Left renal pelvis (tissue), 4 donors: ENCODE measurements at places on chromosomes 2 and 18.
A peak's percentile ranks its signal among the peaks of the same experiment; 100 is the strongest.

GRCh38 chr2:52000151-52000855, 968.4 kb upstream of the NRXN1 start:
- DNase-seq = no peak

DNA sequence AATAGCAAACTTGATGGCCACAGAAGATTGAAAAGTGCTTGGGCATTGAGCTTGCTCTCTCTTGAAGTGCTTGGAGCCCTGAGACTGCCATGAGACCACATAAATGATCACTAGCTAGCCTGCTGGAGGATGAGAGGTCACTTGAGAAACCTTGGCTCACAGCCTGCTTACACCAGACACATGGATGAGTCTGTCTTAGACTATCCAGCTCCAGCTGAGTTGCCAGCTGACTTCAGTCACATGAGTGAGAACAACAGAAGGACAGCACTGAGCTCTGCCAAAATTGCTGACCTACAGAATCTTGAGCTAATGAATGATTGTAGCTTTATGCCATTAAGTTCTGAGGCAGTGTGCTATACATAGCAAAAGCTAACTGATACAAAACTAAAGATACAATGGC, 18.1 kb downstream of the NABP1 start:
- DNase-seq = no peak

DNA sequence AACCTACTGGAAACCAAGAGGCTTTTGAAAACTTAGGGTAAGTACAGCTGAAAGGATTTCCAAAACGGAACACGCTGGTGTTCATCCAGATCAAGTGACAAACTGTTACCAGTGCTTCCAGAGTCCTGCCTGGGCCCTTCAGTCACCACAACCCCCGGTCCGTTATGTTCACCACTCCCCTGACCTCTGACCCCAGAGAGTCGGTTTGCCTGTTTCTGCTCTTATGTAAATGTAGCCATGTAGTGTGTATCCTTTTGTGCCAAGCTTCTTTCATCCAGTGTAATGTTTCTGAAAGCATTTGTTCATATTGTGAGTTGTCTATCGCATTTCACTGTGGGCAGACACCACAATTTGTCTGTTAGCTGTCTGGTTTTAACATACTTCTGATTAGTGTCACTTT, 217.5 kb downstream of the NCK2 start:
- no peak for DNase-seq

DNA sequence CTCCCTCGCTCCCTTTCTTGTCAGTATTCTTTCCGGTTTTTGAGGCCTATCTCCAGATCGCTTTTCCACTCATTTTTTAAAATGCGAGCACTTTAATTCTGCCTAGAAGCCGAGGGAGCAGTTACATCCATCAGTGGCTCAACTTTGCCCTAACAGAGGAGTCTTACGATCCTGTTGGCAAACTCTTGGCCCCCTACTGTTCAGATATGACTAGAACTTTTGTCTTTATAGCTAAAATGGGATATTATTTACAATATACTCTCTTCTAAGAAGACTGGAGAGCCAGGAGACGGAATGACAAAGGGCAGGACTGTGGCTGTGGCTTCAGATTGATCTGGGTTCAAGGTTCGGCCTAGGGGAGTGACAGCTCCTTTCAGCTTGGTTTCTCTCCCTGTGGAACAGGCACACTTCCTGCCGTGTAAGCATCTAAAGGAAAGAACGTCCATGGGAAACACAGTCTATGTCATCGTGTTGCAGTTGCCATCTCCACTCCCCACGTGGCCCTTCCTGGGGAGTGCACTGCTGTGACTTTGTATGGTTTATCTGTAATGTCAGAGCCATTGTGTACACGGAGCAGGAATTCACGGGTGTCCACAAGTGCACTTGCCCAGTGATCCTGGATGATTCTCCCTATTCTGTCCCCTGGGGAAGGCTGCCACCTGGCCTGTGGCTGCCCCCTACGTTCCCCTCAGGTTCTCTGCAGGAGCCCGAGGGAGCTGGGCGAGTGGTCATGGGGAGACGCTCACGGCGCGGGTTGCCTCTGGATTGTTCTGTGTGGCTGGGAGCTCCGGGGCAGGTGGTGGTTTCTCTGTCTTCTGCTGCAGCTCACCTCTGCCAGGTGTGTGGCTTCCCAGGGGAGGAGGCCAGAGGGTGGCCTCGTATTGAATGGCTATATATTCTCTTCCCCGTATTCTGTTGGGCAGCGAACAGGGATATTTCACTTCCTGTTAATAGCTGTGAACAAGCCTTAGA, 222.0 kb downstream of the LDLRAD4 start:
- DNase-seq = no peak

GRCh38 chr2:85963068-85963467, 74.3 kb upstream of the ST3GAL5 start:
- DNase-seq = no peak

- DNase-seq = no peak
These were observed 735 bp downstream of the NRP2 start for GRCh38 chr2:205682971-205683501.

DNA sequence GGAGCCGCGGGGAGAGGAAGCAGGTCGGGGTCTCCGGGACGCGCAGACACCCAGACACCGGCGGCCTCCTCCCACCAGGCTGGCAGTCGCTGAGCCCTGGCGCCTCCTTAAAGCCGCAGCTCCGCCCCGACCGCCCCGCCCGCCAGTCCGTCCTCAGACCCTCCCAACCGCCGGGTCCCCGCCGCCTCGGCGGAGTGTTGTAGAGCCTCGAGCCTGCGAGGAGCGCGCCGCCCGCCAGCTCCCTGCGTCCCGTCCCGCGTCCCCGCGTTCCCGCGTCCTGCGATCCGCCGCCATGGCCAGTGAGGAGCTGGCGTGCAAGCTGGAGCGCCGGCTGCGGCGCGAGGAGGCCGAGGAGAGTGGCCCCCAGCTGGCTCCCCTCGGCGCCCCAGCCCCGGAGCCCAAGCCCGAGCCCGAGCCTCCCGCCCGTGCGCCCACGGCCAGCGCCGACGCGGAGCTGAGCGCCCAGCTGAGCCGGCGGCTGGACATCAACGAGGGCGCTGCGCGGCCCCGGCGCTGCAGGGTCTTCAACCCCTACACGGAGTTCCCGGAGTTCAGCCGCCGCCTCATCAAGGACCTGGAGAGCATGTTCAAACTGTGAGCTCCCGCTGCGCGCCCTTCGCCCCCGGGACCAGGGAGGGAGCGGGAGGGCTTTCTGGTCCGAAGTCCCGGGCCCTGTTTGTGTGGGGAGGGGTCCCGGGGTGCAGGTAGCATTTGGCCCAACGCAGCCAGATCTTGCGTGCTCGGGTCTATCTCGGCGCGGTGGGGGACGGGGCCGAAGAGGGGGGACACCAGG, at the start of gene EFHD1:
Gene EFHD1 (plus strand): TSS at position 192 of the 793 bp plus-strand sequence. CDS start 101 bp downstream, at position 293.
- DNase-seq = peak; percentile 59

GRCh38 chr2:173107629-173108022, 32.0 kb downstream of the MAP3K20 start:
- no peak for DNase-seq

GRCh38 chr2:123163398-123163797, 861.7 kb upstream of the CNTNAP5 start:
- no peak for DNase-seq

GRCh38 chr18:48475635-48476549, 62.9 kb upstream of the CTIF start:
- DNase-seq = peak; percentile 35

GRCh38 chr2:48144777-48145176, 238.5 kb upstream of the FBXO11 start:
- DNase-seq = no peak

- no peak for DNase-seq
These were observed 25.9 kb downstream of the GKN2 start for GRCh38 chr2:68926796-68927195.

DNA sequence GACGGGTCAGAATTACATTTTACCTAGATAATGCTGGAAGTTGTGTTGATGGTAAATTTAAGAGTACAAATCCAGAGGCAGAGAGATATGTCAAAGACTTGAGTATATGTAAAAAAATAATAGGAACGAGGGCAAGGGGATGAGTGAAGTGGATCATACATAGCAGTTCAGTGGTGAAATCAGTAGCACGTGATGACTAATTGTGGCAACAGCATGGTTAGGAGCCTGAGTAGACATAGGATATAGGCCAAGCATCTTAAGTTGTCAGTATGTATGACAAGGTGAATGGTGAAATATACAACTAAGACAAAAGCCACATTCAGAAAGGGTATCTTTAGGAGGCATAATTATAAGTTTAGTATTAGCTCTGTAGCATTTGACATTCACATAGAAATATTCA, 826.5 kb upstream of the PIK3C3 start:
- DNase-seq = no peak

- no peak for DNase-seq
These were observed 398.5 kb downstream of the CDH2 start for GRCh38 chr18:27778441-27778840.

GRCh38 chr2:27191070-27191829, 20.6 kb upstream of the ATRAID start:
- no peak for DNase-seq

DNA sequence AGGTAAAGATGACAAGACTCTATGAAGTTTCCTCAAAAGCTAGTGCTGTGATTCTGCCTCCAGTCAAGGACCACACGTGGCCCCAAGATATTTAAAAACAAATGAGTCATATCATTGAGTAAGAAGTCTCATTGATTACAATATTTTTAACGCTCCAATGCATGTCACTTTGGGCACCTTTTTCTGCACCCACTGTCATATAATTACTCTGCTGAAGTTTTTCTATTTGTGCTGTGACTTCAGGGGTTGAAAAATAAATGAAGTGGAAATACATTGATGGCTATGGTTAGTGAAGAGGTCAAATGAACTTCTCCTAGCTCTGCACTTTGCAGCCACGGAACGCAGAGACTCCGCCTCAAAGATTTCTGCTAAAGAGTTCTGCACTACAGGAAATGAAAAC, 344.3 kb upstream of the KYNU start:
- DNase-seq = no peak

DNA sequence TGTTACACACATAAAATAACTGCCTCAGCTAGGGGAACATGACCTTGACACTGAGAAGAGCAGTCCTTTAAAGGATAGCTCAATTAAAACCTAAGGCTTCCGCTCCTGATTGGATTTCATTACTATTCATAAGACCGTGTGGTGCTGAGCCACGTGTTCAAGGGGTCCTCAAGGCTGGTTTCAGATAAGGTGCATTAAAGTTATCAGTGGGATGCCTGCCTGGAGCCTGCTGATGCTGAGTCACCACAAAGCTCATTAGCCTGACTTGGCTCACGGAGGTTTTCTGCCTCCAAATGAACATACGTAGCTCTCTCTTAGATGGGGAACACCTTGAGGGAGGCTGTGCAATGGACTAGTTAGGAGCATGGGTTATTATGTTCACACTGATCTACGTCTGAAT, 518.9 kb downstream of the TDRD15 start:
- no peak for DNase-seq

DNA sequence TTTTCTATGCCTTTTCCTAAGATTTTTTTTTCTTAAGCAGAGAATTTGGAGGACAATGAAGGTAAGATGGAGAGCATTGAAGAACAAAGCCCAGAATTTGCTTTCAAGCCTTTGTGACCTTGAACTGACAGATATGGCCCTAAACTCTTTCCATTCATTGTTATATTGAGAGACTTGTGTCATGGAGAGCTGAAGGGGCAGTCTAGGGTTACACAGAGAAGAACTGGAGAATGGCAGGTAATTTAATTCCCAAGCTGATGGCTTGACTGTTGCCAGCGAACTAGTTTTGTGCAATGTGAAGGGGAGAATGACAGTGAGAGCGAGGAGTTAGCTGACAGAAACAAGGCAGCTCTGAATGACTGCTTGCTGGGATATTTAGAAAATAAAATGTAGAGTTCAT, 1344.2 kb downstream of the LRP1B start:
- DNase-seq = no peak

DNA sequence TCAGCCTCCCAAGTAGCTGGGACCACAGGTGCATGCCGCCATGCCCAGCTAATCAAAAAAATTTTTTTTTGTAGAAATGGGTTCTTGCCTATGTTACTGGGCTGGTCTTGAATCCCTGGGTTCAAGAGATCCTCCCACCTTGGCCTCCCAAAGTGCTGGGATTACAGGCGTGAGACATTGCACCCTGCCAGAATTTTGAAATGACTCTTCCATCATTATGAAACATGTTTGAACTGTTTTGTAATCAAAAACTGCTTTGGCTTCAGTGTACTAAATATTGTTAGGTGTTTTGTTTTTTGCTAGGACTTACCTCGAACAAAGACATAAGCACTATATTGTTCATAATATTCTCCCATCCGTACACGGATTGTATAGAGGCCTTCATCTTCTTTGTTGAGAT, 55.8 kb downstream of the MYOM1 start:
- no peak for DNase-seq

GRCh38 chr2:38246105-38246504, 131.0 kb downstream of the ATL2 start:
- DNase-seq = no peak

- no peak for DNase-seq
These were observed 20.2 kb upstream of the PAX3 start for GRCh38 chr2:222318712-222319585.

DNA sequence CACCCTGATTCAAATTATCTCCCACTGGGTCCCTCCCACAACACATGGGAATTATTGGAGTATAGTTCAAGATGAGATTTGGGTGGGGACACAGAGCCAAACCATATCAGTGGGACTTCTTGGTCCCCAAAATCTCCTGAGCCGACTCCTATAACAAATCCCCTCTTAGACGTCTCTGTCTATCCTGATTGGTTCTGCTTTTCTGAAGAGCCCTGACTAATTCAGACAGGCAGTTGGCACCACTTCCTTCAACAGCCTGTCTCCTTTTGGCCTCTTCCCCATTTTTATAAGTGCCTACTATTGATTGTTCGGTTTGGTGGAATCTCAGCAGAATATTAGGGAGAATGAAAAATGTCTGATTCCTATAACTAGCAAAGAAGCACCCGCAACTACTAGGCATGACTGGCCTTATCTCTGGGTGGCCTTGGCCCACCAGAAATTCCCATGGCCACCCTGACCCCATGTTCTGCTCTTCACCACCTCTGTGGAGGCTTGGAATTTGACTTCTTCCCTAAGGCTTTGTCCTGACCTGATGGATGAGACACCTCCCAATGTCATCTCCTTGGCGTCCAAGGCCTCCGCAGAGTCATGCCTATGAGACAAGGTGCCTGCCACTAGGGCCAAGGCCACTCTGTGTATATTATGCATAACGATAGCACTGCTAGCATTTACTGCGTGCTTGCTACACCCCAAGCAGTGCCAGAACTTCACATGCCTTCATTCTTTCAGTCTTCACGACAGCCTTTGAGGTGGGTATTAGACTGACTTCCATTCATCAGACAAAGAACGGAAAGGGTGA, 218.9 kb upstream of the COPS8 start:
- DNase-seq = no peak

GRCh38 chr2:95060446-95061118, 35.1 kb downstream of the MAL start:
- DNase-seq = no peak
